ENCODE measurements at places on chromosomes 4 and X. TPM values are rescaled to one million over a fixed set of nuclear protein-coding genes. Genes with fewer than 3 reads are reported as not detected.

DNA sequence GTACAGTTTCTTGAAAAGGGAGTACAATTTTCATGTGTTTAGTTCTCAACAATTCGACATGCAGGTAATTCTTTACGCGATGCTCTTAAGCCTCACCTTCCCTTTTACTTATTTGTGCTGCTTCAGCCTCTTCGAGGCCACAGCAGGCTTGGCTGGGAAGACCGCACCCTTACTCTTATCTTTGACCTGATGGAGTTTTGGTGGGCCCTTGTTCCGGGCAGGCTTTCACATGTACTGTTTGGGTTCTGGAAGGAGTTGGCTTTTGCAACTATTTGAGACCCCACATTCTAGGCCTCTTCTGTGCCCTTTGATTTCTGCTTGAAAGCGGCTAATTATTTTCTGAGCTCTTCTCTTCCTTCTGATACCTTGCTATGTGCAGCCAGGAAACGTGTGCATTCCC is 60.2 kb downstream of the FAM193A start:
- DNase-seq: no peak

The CSAG3 gene
- total RNA-seq: not detected

DNA sequence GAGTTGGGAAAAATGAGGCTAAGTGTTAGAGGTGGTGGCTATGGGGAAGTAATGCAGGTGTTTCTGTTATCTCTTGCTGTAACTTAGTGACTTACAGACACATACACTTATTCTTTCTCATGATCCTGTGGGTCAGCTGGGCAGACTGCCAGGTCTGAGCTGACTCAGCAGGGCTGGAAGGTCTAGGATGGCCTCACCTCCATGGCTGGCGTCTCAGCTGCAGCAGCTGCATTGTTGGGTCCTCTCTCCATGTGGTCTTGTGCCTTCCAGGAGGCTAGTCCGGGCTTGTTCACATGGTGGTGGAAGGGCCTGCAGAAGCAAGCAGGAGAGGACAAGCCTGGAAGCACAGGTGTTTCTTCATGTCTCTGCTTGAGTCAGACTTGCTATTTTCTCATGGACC is 172.7 kb downstream of the NHS start:
- peak; percentile 75 for DNase-seq

- no peak for DNase-seq
Observed at GRCh38 chr4:139763205-139763604, 97.6 kb downstream of the MGST2 start.

GRCh38 chrX:12138361-12139313 is at the start of gene FRMPD4:
Gene FRMPD4, plus strand, starts transcription at chrX:12138473. Its CDS starts 499 bp downstream, at chrX:12138972.
- DNase-seq: no peak

DNA sequence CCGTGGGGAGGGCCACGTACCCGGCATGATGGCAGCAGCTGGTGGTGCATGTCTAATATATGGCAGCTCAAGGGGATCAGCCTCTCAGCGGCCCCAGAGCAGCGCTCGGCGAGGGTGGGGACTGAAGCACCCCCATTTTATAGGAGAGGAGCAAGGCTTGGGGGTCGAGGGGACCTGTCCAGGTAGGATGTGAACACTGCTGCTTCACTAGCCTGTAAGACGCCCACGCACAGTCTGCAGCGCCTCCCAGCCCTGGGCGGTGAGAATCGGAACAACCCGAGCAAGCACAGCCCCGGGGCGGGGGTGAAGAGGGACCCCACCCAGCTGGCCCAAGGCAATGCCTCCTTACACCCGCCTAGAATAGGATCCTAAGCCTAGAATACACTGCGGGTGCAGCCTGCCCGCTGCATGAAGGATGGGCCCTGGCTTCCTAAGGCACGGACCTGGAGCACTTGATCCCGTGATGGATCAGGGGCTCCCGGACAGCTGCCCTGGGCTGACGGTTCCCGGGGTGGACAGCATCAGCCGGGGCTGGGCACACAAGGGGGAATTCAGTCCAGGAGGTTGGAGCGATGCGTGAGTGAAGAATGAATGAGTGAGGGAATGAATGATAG is 17.6 kb downstream of the ADRA2C start:
- peak; percentile 48 for DNase-seq

Measured in GM23248 (cell line).